Omental fat pad (tissue), 4 donors: ENCODE measurements at places on chromosomes 1 and 21.

DNA sequence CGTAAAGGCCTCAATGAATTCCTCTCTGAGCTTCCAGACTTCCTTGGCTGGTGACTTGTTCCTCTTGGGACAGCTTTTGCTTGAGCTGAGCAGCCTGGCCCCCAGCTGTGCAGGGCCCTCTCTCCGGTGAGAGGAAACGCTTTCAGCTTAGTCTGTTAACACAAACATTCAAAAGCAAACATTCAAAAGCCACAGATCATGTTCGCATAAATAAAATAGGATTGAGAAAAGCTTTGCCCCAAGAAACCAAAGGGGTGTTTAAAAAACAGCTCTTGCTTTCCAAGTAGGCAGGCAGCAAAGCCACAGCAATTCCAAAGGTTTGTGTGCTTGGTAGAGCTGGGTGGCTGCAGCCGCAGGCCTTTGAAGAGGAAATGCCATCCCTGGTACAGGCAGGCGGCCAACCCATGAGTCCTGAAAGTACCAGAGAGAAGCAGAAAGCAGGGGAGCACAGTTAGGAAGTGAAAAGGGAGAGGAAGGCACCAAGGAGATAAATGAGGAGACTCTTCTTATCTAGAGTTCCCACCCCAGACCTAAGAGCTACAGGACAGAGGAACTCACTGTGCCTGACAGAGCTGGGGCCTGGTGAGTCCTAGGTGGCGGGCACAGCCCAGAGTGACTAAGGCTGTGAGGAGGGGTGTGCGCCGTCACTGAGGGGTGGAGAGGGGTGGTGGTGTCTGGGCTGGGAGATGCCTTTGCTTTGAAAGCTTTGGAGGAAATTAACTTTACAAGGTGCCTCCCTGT lies 48.4 kb downstream of the CCN1 start:
- DNase-seq, result no peak

DNA sequence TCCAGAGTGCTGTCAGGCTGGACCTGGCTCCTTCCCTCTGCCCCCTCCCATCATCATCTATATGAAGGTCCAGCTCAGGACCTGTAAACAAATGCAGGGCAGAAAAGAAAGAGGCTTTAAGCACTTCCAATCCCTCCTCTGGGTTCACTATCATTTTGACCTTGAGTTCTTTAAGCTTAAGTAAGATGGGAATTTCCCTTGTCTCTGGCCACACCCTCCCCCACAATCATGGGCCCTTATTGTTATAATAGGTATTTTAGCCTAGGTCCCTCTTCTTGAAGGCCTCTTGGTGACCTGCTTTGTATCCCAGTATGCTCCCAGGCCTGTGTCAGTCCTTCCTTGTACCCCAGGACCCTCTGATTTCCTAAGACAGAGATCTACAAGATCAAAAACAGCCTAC lies 45.1 kb upstream of the EPS15 start:
- no peak for DNase-seq

DNA sequence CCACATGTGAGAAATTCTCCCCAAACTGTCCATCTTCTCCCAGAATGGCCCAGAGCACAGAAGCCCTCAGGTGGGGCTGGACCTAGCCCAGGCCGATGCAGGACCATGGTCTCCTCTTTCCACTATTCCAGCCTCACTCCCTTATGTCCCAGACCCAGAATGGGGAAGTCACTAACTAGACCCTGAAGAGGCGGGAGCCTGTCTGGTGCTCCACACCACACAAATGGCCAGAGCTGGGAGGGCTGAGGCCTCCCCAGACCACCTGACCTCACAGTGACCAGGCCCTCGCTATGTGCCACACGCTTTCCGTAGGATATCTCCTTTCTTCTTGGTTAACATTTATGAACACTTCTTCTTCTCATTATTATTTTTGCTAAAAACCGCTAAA lies 54.9 kb upstream of the EDN2 start:
- DNase-seq, result no peak

- no peak for DNase-seq
These were observed 79.8 kb downstream of the WDR4 start for GRCh38 chr21:42799516-42799915.

- no peak for DNase-seq
These were observed 2.3 kb downstream of the FGR start for GRCh38 chr1:27632387-27633297.

GRCh38 chr1:107474877-107475612 lies 334.2 kb downstream of the NTNG1 start:
- no peak for DNase-seq

DNA sequence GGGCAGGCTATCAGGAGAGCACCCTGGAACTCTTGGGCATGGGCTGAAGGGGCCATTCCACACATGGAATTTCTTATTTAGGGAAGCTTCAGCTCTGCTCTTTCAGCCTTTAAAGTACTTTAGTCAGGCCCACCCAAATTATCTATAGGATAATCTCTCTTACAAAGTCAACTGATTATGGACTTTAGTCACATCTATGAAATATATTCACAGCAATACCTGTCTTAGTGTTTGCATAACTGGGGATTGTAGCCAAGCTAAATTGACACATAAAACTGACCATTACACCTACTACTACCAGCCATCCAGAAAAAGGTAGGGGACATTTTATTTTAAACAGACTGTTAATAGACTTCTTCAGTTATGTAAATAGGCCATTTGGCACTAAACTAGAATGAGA lies 114.9 kb upstream of the VANGL1 start:
- no peak for DNase-seq

GRCh38 chr1:79042117-79042516 lies 35.6 kb upstream of the ADGRL4 start:
- no peak for DNase-seq

GRCh38 chr1:61853583-61853982 lies 111.3 kb downstream of the PATJ start:
- DNase-seq, result no peak
